ENCODE measurements at places on chromosomes 2 and 18.

DNA sequence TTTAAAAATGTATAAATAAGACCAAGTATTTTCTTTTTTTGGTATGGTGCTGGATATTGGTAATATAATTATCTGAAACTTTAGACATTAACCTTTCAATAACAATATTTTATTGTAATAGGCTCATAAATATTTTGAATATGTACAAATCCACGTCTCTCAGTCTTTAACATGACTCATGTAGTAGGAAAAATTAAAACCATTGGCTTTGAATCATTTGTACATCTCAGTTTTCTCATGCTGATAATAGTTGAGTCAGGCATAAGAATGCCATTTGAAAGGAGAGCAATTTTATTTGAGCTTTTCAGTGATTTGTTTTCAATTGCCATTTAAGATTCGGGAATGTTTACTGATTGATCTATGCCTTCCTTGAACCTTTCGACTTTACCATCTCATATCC is 364.8 kb downstream of the TGIF1 start:
- DNase-seq = no peak

GRCh38 chr2:208040199-208041171 is 15.2 kb upstream of the PLEKHM3 start:
- DNase-seq = peak; percentile 14

DNA sequence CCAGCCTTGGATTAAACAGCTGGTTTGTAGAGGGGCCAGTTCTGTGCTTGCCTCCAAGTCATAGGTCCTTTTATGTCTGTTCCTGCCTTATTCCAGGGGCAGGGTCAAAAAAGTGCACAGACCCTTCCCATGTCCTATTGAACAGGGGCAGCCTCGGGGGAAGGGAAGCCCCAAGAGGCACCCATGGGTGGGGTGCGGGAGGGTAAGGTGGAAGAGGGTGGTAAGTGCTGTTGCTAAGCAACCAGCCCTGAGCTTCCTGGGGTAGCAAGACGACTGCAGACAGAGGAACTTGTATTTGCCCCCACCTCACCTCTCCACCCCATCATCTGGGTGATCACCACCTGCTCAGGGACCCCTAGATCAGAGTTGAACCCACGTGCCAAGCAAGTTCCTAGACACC is 7.7 kb downstream of the DNMT3A start:
- DNase-seq = no peak

GRCh38 chr2:6835467-6835866 is 30.2 kb downstream of the CMPK2 start:
- no peak for DNase-seq

- DNase-seq = no peak
Observed at GRCh38 chr2:55511508-55512124, 7.9 kb upstream of the CFAP36 start.

DNA sequence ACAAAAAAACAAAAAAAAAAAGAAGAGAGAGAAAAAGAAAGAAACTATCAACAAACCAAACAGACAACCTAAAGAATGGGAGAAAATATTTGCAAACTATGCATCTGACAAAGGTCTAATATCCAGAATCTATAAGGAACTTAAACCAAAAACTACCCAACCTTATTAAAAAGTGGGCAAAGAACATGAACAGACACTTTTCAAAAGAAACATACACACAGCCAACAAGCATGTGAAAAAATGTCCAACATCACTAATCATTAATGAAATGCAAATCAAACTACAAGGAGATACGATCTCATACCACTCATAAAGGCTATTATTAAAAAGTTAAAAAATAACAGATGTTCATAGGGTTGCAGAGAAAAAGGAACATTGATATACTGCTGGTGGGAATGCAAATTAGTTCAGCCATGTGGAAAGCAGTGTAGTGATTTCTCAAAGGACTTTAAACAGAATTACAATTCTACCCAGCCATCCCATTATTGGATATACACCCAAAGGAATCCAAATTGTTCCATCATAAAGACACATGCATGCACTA is 7.2 kb upstream of the POLE4 start:
- no peak for DNase-seq

DNA sequence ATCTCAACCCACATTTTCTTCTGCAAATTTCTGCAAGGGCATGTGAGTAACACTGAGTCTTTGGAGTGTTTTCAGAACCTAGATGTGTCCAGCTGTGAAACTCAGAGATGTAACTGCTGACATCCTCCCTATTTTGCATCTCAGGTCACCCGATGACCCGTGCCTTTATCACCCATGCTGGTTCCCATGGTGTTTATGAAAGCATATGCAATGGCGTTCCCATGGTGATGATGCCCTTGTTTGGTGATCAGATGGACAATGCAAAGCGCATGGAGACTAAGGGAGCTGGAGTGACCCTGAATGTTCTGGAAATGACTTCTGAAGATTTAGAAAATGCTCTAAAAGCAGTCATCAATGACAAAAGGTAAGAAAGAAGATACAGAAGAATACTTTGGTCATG is 8.0 kb downstream of the UGT1A1 start:
- no peak for DNase-seq

DNA sequence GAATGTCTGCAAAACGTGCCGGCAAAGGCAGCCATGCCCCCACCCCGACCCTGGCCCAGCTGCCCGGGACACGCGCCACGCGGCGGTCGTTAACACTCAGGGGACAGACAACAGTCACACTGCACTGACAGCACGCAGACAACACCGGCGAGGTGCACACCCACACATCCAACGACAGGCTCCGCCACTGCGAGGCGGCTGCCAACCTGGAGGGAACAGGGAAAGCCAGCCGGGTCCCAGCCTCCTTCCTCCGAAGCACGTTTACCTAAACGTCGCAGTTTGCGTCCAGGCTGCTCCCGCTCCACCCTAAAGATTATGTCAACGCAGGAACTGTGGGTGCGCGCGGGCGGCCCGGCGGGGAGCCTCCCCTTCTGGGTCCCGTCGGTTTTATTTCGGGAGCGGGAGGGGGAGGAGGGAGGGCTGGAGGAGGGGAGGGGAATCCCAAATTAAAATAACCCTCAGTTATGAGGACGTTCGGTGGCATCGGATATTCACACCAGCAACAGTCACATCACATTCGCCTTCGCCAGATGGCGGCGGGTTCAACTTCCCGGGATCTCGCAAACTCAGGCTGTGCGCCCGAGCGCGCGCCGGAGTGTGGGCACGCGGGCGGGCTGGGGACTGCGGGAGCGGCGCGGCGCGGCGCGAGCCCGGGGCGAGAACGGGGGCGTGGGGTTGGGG is 644 bp downstream of the PTGR3 start:
- peak; percentile 57 for DNase-seq

GRCh38 chr2:207601774-207602173 is 23.4 kb downstream of the METTL21A start:
- DNase-seq = no peak

- DNase-seq = no peak
Observed at GRCh38 chr18:72899338-72899737, 31.6 kb upstream of the NETO1 start.

DNA sequence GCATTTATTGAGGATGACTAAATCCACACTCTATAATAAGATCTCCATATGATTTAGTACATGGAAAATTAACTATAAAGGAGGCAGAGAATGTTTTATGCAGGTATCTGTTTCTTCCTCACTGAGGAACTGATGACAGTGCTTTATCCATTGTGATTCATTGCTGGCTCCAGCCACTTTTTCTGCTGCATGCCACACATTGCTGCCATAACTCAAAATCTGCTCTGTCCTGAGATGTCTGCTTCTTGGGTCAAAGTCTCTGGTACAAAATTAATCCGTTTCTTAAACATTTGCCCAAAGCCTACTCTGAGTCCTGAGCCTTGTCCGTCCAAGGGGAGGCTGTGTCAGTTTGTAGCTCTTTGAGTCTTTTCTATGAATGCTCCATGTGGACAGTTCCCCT is 15.5 kb upstream of the ARHGAP28 start:
- no peak for DNase-seq
